Hematopoietic multipotent progenitor cell (in vitro differentiated cells): ENCODE measurements at places on chromosomes 13 and 19. TPM values are rescaled to one million over a fixed set of nuclear protein-coding genes. Genes with fewer than 3 reads are reported as not detected.

VMAC gene
- 25.3 TPM for total RNA-seq

KLK12 gene
- not detected for total RNA-seq

- no peak for DNase-seq
Measured at GRCh38 chr13:101752432-101752831, 300.0 kb downstream of the ITGBL1 start.

DNA sequence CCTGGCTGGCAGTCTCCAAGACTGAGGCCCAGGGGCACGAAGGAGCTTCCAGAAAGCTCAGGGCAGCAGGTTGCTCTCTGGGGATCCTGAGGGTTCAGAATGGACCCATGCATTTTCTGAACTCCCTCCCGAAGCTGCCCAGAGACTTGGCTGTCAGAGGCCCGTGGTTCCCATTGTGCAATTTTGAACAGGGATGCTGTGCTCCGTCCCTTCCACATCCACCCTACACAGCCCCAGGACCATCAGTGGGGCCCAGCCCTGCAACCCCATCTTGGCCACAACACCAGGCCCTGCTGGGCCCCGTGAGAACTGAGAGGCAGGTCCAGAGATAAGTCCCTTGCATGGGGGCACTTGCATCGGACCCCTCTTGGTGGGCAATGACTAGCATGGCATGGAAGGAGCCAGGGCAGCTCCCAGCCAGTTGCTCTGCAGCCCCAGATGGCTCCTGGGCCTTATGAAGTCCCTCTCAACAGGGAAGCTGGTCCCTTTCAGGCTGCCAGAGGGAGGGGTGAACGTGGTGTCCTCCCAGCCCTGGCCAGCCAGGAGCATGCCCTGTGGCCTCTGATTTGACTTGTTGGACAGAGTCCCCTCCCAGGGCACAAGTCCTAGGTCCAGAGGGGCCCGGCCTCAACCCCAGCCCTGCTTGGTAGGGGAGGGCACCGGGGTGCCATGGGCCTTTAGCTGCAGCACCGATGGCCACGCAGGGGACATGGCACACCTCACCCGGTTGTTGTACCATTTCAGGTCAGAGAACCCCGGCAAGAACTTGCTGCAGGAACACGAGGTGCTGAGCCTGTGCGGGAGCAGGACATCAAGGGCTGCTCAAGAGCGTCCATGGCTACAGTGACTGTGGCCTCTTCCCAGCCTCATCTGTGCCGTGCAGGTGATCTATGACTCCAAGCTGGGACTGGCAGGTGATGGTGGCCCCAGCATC lies 17.3 kb upstream of the ZNF14 start:
- DNase-seq: no peak

DNA sequence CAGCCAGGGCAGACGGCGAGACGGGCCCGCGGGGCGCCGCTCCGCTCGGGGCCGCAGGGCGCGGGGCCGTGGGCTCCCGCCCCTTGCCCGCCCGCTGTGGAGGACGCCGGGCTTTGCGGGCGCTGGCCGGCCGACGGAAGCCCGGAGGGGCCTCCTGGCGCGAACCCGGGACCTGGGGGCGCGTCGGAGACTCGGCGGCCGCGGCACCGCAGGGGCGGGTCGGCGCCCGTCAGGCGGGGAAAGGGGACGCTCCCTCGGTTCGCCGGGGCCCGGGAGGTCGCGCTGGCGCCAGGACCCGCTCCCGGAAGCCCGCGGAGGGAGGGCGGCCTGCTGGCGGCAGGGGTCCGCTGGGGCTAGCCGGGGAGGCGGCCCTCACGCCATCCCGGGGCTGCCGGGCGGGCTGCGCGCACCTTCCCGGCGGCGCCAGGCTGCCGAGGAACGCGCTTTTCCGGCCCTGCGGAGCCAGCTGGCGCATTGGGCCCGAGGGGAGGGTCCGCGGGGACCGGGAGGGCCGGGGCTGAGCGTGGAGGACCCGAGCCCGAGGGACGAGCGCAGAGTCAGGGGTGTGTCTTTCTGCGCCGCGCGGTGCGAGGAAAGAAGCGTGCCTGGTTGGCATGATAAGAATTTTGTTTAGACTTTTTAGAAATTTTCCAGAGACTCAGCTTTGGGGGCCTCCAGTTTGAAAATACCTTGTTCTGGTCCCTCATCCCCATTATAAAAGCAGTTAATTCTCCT lies 511 bp downstream of the GARRE1 start:
- DNase-seq: no peak

GRCh38 chr13:33032037-33032625 lies 15.9 kb downstream of the KL start:
- DNase-seq: no peak

- DNase-seq: no peak
Measured at GRCh38 chr13:30866677-30867076, 39.4 kb upstream of the MEDAG start.

GRCh38 chr13:112213467-112214255 lies 146.7 kb downstream of the SOX1 start:
- no peak for DNase-seq

IFNL3 gene
- total RNA-seq: 0.27 TPM

ZNF431 gene
- total RNA-seq: 5.1 TPM

DNA sequence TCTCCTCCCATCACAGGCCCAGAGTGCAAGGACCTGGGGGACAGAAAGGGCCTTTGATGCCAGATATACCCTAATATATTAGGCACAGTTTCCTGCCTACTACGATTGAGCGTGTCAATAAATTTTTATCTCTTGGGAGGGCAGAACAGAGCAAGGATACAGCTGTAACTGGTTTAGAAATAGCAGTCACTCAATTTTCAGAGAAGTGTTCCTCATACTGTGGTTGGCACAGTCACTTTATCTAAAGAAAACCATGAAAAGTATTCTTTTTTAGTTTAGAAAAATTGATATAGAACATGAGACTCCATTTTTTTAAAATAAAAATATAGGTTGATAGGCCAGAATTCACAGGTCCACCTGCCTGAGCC lies 460 bp upstream of the ZNF155 start:
- DNase-seq: no peak

- DNase-seq: no peak
Measured at GRCh38 chr13:24103782-24104372, 56.6 kb upstream of the SPATA13 start.

PGLYRP1 gene
- 1.3 TPM for total RNA-seq

GRCh38 chr19:19064811-19065745 lies 1.3 kb downstream of the SLC25A42 start:
- DNase-seq: peak; percentile 24

DNA sequence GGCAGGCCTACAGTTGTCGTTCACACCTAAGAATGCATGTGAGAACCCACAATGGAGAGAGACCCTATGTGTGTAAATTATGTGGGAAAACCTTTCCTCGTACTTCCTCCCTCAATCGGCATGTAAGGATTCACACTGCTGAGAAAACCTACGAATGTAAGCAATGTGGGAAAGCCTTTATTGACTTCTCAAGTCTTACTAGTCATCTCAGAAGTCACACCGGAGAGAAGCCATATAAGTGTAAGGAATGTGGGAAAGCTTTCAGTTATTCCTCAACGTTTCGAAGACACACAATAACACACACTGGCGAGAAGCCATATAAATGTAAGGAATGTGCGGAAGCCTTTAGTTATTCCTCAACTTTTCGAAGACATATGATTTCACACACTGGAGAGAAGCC lies 11.3 kb downstream of the ZNF555 start:
- DNase-seq: no peak

DNA sequence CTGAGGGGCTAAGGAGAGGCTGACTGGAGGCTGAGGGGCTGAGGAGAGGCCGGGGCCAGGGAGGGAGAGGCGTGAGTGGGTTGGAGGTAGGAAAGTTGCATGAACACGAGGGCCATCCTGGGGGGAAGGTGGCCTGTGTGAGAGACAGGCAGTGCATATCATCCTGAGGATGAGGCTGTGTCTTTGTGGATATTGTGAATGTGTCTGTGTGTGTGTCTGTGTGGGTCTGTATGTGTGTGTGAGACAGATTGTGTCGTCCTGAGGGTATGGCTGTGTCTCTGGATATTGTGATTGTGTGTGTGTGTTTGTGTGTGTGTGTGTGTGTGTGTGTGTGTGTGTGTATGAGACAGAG lies 422 bp downstream of the ZNF71 start:
- no peak for DNase-seq

- no peak for DNase-seq
Measured at GRCh38 chr19:7554990-7555864, 19.7 kb downstream of the PNPLA6 start.

OR7E24 gene
- total RNA-seq: not detected

GRCh38 chr13:51856027-51856736 lies 5.6 kb upstream of the CCDC70 start:
- no peak for DNase-seq

DNA sequence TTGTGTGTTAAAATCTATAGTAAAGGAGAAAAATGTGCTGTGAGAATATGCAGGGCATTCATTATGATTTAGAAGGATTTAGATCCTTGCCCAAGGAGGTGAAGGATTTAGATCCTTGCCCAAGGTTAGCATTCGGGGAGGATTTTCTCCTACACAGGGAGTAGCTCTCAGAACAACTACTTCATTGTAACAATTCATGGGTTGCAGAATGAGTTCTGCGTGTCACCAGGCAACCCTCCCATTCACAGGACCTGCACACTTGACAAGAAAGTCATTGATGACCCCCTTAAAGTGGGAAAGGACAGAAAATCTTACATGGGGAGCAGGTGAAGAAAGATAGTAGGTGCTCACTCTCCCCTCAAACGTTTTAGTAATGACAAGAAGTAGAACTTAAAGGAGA lies 167.1 kb upstream of the MAB21L1 start:
- DNase-seq: no peak

DNA sequence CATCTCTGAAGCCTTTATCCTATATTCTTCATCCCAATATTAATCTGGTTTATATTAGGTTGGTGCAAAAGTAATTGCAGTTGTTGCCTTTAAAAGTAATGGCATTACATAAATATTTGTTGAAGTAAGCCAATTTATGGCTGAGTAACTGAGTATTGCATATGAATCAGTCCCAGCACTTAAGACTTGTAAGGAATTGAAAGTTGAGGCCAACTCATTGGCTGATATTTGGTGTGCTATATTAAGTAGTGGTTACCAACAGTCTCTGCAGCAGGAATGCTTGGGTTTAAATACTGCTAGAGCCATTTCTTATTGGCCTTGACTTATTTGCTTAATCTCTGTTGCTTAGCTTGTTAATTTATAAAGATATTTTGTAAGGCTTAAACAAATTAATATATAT lies 460.7 kb downstream of the GPC6 start:
- no peak for DNase-seq
